Muscle of arm (tissue), 14 donors: ENCODE measurements at places on chromosomes 2 and 18.
A peak's percentile ranks its signal among the peaks of the same experiment; 100 is the strongest.

GRCh38 chr18:34493566-34494358 is 216.3 kb upstream of the DTNA start:
- no peak for DNase-seq

GRCh38 chr2:41737888-41738287 is 309.9 kb upstream of the PKDCC start:
- no peak for DNase-seq

GRCh38 chr2:171176516-171176915 is 15.8 kb upstream of the TLK1 start:
- DNase-seq, result no peak

- no peak for DNase-seq
Observed at GRCh38 chr18:49848115-49848514, 34.8 kb upstream of the ACAA2 start.

GRCh38 chr2:10135296-10136089 is 13.0 kb downstream of the RRM2 start:
- no peak for DNase-seq

- DNase-seq, result no peak
Observed at GRCh38 chr18:42743373-42744138, 371.9 kb downstream of the RIT2 start.

GRCh38 chr18:58639751-58640427 is 11.0 kb upstream of the ALPK2 start:
- DNase-seq, result no peak

- no peak for DNase-seq
Observed at GRCh38 chr2:207706936-207707860, 4.2 kb upstream of the CCNYL1 start.

DNA sequence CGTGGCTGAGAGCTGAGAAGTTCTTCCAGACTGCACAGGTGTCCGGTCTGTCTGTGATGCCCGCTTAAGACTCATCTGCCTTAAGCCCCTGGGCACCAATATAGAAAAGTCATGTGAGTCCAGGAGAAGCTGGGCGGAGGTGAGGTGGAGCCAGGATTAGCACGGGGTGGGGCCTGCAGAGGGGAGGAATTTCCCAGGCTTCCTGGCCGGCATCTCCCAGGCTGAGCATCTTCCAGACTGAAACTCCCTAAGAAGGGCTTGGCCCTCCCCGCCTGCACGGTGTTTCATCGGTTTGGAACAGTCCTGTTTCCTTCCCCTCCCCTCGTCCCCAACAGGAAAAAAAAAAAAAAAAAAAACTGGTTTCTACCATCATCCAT is 270.3 kb downstream of the ATAD2B start:
- DNase-seq, result no peak

DNA sequence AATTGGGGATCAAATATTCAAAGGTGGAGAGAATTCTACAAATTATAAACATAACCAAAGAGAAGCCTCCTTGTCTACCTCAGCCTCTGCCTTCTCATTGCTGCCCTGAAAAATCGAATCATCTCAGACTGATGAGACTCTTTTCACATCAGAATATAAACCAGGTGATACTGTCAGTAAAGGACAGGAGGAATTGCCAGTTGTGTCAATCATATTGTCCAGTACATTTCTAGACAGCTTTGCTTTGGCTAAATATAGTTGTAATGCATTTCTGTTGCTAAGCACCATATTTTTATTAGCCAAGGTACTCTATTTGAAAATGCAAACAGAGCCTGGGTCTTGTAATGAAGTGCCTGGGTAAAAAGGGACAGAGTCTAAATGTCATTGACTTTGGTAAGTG is 92.6 kb upstream of the TLK1 start:
- DNase-seq, result no peak

DNA sequence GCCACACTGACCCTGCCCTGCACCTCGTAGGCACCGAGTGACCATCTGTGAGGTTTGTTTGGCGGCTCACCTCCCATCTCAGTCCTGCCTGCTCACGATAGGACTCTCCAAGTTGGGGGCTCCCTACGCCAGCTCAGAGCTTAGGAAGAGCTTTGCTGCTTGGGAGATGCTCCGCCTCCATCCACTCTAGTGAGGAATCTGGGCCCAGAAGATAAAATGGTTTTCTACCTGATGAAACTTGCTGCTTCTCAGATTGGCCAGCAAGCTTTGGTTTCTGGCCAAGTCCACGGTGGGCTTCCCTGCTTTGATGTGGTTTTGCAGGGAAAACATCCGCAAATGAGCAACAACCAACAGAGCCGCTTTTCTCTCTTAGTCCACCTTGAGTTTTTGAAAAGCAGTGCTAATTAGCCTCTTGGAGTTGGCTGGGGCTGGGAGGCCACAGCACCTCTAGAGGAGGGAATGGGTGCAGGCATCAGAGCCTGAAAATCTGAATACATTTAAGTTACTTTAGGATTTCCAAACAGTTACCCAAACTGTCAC is 42.2 kb downstream of the THNSL2 start:
- DNase-seq, result no peak

DNA sequence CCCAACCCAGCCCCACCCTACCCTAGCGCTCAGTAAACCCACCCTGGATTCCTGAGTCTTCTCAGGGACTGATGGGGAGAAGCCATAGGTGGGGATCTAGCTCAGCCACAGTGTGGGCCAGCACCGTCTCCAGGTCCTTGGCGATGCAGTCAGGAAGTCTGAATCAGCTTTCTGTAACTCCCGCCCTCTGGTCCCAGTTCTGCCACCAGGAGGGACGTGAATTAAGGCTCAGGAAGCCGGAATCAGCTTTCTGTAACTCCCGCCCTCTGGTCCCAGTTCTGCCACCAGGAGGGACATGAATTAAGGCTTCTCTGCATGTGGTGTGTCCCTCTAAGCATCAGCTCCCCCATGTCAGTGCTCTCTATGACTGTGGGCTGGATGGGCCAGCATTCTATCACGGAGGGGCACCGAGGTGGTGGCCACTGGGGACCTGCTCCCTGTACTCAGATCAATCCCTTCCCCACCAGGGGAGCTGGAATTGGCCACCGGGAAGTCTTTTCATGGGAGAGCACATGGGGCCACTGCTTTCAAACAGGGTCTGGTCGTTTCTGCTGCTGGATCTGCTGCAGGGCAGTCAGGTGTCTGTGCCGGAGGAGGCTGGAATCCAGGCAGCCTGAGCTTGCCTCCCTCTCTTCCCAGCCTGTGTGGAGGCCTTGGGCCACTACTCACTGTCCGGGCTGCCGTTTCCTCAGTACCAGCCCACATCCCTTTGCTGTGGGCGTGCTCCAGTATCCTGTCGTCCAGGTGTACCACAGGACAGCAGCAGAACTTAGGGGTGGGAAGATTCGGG is 24.7 kb downstream of the ASB18 start:
- DNase-seq, result no peak

GRCh38 chr2:205510345-205510744 is 172.0 kb upstream of the NRP2 start:
- no peak for DNase-seq

DNA sequence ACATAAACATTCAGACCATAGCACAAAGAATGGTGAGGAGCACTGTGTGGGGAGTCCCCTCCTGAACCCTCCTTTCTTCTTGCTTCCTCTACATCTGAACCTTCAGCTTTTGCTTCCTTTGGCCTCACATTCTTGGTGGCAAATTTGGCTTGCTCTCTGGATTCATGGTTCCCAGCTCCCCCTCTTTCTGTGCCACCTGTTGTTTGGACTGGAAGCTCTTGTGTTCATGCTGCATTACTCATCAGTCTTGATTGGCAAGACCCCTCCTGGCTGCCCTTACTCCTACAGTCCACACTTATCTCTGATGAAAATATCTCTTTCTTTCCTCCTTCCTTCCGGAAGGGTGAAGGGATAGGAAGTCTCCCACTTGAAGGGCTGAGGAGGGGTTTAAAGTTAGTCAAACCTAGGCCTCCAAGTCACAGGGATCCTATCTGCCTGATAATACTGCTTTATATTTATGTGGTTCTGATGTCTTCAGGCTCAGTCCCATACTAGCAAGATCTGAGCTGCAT is 70.0 kb downstream of the MYO3B start:
- DNase-seq, result no peak

- DNase-seq, result no peak
Observed at GRCh38 chr2:23124214-23124750, 260.7 kb upstream of the KLHL29 start.

DNA sequence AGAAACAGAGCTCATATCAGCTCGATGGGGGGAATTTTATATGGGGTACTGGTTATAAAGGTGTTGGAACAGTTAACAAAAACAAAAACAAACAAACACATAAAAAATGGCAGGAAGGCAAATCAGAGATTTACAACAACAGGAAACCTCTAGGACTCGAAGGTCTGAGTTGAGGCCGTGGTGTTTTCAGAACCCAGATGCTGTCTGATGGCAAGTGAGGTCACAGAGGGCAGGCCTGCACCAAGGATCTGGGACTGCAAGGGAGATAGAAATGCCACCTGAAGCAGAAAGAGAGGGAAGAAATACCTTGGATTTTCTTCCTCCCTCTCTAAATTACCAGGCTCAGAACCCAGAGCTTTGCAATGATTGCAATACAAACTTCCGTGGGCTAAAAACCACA is 429.5 kb downstream of the ZNF521 start:
- no peak for DNase-seq

- no peak for DNase-seq
Observed at GRCh38 chr18:6294148-6294784, 120.4 kb downstream of the L3MBTL4 start.

DNA sequence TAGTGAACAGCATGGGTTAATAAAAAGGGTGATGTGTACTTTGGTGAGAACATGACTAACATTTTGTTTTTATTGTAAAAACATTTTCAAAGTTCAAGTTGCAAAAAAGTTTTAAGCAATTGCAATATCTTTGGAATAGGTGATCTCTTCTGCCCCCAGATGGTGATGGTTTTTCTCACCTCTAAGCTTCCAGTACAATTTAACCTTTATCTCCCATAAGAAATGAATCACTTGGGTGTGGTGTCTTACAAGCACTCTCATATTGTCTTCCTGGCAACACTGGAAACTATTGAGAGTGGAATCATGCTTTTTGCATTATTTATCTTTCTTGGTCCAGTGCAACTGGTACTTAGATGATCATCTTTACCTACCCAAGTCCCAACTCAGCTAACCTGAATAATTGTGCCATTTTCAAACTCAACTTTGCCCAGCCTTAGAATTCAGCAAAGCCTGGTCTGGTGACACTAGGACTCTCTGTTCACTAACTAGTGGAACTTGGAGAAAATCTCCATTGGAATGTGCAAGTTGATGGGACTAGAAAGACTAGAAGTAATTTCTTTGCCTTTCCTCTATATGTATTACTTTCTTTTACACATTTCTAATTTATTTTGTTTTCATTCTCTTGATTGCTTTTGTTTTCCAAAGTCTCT is 964.7 kb upstream of the ZEB2 start:
- DNase-seq, result peak; percentile 10

- peak; percentile 88 for DNase-seq
Observed at GRCh38 chr2:152483276-152484063, 148.5 kb downstream of the FMNL2 start.

DNA sequence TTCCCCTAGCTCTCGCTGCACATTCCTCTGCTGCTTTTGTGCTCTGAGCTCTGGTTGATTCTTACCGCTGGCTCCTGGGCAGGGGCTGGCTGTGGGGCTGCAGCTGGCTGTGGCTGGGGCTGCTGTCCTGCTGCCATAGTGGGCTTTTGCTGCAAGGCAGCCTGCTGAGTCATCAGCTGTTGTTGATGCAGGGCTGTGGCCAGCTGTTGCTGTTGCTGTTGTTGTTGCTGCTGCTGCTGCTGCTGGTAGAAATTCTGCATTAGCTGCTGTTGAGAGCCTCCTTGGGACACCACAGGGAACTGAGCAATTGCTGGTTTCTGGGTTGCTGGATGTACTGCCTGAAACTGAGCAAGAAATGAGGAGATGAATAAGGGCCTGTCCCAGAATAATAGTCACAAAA is 77.2 kb upstream of the NFU1 start:
- DNase-seq, result no peak

DNA sequence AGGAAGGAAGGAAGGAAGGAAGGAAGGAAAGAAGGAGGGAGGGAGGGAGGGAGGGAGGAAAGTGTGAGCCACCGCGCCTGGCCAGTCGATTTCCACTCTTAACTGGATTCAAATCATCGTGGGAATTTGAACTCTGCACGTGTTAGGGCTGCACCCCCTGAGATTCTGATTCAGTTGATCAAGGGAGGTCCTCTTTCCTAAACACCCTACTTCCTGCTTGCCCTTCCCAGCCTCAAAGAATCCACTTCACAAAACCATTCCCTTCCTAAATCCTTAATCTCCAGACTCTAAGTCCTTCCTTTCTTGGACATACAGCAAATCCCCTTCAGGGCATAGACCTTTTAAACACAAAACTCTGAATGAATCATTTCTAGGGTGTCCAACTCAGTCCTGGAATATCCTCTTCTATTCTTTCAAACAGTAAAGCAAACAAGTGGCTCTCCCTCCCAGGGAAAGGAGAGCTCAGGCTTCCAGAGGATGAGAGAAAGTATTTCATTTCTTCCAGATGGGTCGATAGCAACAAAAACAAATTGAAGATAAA is 68.2 kb upstream of the MBOAT2 start:
- no peak for DNase-seq

- DNase-seq, result no peak
Observed at GRCh38 chr2:149953627-149954026, 366.1 kb upstream of the MMADHC start.

- no peak for DNase-seq
Observed at GRCh38 chr2:133424876-133425275, 143.4 kb downstream of the NCKAP5 start.

- DNase-seq, result no peak
Observed at GRCh38 chr2:103986001-103986400, 867.9 kb upstream of the POU3F3 start.

DNA sequence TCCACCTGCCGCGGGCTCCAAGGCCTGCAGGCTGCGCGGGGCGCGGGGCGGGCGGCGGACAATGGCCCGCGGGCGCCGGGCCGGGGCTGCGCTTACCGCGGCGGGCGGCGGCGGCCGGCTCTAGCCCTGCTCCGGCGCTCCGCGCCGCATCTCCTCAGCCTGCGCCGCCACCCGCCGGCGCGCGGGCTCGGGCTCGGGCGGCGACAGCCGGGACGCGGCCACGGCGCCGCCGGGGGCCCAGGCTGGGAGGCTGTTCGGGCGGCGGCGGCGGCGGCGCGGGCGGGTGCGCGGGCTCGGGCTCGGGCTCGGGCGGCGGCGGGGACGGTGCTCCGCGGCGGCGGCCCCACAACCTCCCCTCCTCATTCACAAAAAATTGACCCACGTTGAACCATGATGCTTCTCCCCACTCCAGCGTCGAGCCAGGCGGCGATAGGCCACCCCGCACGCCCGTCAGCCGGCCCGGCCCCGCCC is at the start of gene HDAC4:
TSS of gene HDAC4 (minus strand) at position 425 of the 471 bp plus-strand sequence. CDS start 48,321 bp downstream, outside the sequence.
- DNase-seq, result no peak

GRCh38 chr2:239926587-239927232 is 98.4 kb downstream of the NDUFA10 start:
- no peak for DNase-seq

DNA sequence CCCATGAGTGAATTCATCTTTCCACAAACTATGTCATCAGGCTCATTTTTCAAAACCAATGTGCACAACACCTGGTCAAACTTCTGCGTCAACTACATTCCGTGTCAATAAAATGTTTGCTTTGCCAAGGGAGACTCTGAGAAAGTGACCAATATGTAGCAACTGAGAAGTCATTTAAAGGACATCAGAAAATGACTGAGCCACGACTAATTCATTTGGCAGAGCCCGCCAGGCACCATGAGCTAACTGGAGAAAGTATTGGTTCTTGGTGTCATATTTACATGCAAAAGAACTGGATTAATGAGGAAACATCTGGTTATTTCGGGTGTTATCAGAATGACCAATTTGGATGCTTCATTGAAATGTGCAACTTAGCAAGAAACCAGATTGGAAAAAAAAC is 7.2 kb downstream of the RND3 start:
- DNase-seq, result no peak

GRCh38 chr2:25044011-25044410 is 2.1 kb downstream of the EFR3B start:
- no peak for DNase-seq
